ENCODE measurements at places on chromosomes 12 and 14.

DNA sequence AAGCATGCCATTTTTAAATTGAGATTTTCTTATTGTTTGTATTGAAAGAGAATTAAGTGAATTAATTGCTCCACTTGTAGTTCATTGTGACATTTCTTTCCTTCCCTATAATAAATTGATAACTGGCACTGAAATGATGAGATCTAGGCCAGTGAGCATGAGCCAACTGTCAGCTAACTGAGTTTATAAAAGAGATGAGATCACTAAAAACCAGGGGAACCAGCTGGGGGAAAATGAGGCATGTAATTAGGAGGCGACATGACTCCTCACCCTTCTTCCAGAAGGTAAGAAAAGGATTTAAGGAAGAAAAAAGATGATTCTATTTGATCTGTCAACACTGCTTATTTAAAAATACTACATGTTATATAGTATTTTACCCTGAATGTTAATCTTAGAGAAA, 104.5 kb upstream of the DNM1L start:
- no peak for DNase-seq

DNA sequence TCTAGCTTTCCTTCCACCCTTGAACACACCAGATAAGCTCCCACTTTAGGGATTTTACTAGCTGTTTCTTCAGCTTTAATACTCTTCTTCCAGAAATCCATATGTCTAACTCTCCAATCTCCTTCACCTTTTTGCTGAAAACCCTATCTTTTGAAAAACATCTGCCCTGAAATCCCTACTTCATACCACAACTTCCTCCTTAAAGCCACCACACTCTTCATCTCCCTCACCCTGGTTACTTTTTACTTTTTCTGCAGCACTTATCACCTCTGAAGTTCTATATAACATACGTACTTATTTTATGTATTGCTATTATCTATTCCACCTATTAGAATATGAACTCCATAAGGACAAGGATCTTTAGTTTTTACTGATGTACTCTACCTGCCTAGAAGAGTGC, 28.6 kb upstream of the PTPRQ start:
- no peak for DNase-seq

DNA sequence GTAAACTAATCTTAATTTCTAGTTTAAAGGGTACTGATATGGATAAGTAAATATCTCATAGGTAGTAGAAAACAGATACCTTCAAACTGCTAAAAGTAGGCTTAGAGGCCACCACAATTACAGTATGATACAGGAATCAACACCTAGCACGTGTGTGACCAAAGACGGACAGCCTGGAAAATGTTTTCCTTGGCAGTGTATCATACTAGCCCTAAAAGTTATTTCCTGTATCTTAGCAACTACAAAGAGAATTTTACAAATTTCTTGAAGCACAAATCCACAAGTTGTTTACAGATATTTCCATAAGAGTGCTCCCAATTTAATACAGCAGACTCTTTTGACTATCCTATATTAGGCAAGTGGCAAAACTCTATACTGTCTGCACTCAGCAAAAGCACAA, 106.0 kb downstream of the ITPR2 start:
- no peak for DNase-seq

GRCh38 chr14:69845787-69846186, 33.4 kb upstream of the SMOC1 start:
- no peak for DNase-seq

DNA sequence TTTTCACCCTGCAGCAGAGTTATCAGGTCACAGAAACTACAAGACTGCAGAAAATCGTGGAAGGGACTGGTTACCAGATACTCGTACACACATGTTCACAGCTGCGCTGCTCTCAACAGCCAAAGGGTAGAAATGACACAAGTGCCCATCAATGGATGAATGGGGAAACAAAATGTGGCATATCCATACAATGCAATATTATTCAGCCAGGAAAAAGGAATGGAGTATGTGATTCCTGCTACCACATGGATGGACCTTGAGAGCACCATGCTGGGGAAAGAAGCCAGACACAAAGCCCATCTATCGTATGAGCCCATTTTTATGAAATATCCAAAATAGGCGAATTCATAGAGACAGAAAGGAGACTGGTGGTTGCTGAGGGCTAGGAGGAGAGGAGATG, 1.7 kb upstream of the RIMBP2 start:
- DNase-seq: no peak

DNA sequence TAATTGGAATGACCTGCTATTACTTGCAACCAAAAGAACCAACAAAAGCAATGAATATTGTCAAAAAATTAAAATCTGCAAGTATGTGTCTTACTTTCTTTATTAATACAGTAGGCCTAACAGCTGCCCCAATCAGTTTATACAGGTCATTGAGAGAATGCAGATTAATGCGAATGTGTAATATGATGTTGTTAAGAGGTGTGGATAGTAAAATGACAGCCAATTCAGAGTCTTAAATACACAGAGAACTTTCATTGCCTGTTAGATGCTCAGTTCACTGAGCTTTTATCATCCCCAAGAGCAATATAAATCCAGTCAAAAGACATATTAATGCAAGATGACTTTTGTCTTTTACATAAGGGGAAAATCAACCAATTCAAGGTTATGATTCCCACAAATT, 58.7 kb downstream of the STXBP6 start:
- no peak for DNase-seq

DNA sequence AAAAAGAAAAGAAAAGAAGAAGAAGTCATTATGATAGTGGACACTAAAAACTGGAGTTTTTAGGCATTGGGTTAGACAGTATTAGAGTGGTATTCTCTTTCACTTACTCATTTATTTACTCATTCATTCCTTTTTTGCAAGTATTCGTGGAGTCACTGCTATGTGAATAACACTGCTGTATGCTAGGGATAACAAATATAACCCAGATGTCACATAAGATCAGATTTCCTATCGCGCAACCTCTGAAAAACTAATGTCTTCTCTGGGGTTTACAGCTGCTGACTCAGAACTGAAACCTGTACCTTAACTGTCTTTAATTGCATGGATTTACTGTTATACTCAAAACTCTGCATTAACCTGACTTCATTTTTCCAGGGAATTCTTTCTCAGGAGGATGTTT, 353.7 kb downstream of the LRIG3 start:
- DNase-seq: no peak

DNA sequence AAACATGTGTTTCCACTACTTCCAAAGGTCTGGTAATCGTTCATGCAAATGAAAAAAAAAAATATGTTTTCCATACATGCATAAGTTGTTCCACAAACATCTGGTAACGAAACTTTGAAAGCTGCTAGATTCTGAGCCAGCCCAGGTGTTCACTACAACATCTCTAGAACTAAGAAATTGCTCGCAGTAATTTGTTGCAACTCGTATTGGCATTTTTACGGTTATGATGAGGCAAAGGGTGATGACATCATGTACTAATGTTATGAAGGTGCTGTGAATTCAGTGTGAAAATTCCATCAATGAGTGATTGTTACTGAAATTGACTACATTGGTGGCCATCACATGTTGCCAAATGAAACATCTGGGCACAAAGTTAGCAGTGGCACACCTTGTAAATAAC, 31.9 kb upstream of the CCDC91 start:
- no peak for DNase-seq

DNA sequence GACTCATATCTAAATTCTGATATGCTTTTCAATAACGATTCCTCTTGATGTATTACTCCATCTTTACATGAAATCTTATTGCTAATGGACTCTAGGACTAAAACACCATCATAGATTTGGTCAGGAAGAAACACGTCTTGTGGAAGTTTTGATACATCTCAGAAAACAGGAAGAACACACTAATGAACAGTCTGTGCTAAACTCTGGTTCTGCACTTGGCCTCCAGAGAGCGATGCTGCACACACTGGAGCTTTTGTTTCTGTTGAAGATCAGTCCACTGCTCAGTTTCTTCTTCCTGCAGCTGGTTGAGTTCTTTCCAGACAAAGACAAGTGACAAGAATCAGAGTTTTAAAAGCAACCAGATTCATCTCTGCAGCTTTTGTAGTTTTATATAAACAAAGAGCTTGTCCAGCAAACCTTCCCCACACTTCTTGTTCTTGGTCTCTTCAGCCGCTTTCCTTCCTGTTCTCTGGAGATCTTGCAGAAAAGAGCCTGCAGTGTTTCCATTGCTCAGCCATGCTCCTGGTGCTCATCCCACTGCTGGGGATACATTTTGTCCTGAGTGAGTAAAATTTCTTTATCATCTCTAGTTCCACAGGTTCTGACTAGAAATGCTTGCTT, 229.1 kb upstream of the OR4E1 start:
- DNase-seq: no peak

- DNase-seq: no peak
These were observed 22.6 kb downstream of the DERA start for GRCh38 chr12:15933751-15934150.

DNA sequence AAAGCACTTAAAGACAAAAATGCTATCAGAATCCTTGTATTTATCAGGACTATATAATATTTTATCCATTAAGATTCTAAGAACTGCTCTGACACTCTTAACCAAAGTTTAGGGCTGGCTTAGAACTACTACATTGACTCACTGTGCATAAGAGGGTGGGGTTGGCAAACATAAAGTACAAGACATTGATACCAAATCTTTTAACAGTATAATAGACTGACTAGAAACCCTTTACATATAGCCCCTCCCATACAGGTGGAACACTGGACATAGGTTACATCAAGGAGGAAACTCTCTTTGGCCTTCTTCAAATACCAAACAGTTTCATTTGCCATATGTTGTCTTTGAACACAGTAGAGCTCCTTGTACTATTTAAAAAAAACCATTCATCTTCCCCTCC, 15.6 kb upstream of the REP15 start:
- DNase-seq: no peak

- DNase-seq: no peak
These were observed 462.8 kb downstream of the GXYLT1 start for GRCh38 chr12:41681898-41682297.

DNA sequence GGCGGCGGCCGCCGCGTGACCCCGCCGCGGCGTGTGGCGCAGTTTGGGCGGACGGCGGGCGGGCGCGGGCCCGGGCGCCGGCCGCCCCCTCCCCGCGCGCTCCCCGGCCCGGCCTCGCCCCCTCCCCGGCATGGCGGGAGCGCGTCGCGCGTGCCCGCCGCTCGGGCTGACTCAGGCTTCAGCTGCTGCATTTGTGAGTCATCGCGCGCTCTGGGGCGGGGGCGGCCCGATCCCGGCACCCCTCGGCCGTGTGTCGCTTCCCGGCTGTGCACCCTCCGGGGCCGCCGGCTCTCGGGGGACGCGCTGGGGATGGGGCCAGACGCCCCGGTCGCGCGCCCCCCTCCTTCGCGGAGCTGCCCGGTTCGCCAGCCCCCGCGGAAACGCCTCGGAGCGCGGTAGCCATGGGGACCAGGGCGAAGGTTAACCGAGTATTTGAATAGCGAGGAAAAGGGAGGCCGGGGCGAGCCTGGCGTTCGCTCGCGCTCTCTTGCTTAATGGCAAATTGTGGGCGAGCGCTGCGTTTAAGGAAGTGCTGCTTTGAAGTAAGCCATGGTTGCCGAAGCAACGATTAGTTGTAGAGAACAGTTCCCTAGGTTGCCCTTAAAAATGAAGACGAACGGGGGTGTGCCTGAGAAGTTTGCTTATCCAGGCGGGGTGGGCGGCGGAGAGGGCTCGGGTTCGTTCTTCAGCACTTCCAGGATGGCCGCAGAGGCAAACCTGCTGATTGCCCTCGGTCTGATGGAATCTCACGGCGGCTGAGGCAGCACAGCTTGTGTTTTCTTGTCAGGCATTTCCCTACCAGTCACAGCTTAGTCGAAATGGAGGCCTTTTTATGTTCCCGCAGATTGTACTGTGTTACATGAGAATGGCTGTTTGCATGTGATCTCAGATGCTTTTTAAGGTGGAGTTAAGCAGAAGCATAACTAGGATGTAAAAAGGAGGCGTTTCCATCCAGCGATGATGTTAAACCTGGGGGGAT, 896 bp downstream of the EIF5 start:
- no peak for DNase-seq

DNA sequence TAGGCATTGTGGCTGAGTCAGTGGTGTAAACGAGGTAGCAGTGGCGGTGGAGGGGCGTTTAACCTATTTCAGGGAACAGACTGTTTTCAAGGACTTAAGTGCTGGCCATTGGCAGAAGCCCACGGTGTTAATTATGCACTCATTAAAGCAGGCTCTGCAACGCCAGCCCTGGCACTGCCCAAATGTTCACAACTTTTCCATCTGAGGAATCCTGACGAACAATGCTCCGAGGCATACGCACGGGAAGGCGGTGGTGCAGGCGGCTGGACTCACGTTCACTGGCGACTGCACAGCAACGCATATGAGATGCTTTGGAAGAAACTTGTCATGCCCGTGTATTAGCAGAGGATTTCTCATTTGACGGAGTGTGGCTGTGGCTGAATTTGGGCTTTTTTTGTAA, 70.6 kb upstream of the SLC24A4 start:
- peak; percentile 10 for DNase-seq

GRCh38 chr14:38256533-38256840, 594 bp upstream of the CLEC14A start:
- DNase-seq: no peak

DNA sequence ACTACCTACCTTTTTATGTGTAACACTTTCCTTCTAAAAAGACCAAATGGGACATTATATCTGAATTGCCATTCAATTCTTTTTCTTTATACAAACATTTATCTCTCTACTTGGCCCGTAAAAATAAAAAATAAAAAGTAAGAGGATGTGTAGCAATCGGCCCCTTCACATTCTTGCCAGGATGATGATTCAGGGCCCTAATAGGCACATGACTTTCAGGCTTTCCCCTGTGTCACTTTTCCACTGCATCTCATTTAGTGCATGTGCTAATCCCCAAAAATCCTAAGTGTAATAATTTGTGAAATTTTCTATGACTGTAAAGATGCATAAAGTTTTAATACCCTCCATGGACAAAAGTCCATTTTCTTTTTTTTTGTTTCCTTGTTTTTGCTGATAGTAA, 23.0 kb upstream of the ATP2B1 start:
- DNase-seq: no peak

- DNase-seq: no peak
These were observed 75.3 kb upstream of the OR4E1 start for GRCh38 chr14:21748869-21749303.

DNA sequence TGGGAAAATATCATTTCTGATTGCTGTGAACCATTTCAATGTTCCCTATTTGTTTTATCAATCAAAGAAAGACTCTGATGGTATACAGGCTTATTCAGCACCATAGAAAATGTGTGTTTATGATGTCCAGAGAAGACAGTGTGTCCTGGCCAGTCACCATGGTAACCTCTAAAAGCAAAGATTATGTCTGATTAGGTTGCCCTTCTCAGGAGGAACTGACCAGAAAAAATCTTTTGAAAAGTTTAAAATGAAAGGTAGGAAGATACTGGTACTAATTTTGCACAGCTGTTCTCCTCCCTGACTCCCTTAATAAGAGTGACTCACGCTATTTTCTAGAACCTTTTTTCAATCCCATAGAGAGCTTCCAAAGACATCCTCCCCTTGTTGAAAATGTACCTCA, 391.8 kb upstream of the DCN start:
- no peak for DNase-seq

GRCh38 chr14:65487783-65488494, 75.4 kb downstream of the FUT8 start:
- no peak for DNase-seq

GRCh38 chr12:129911428-129912049, 7.7 kb upstream of the TMEM132D start:
- DNase-seq: peak; percentile 25

- no peak for DNase-seq
These were observed 868.8 kb upstream of the TMEM132C start for GRCh38 chr12:127398016-127398710.

- DNase-seq: no peak
These were observed 73.3 kb downstream of the ASCL4 start for GRCh38 chr12:107847830-107848229.

Measured in NCI-H1417 treated with DMSO at 0.1 percent for 48 hours (cell line).